Esophagus muscularis mucosa (tissue), 4 donors: ENCODE measurements at places on chromosomes 5 and 9.

GRCh38 chr5:59151162-59151889 is 568.5 kb downstream of the RAB3C start:
- DNase-seq = no peak

DNA sequence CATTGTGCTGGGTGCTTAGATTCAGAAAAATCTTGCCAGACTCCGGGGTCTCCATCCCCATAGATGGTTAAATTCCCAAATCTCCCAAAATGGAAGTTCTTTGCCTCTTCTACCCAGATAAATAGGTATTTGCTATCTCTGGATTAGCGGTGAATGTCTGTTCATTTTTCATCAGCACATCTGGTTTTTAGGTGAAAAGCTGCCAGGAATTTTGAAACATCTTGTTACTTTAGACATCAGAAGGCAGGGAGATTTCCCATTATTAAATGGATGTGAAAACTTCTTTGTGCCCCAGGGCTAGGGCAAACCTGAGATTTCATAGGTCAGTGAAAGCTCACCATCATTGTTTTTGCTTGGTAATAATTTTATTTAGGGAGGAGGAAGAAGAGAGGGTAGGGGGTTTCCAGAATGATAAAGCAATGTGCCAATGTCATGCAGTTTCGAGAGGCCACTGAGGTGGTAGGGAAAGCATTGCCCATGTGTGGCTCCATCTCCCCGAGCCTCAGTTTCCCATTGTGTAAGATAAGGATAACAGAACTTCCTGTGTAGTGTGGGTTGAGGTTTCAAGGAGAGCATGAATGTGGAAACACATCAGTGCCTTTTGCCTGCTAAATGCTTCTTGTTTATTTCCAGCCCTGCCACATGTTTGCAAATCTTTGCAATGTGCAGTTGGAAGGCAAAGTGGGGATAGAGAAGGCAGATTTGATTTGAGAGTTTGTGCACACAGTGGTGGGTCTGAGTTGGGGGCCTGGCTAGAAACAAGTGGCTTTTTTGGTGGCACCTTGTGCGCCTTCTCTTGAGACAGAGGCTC is 147.2 kb upstream of the KLF4 start:
- no peak for DNase-seq

DNA sequence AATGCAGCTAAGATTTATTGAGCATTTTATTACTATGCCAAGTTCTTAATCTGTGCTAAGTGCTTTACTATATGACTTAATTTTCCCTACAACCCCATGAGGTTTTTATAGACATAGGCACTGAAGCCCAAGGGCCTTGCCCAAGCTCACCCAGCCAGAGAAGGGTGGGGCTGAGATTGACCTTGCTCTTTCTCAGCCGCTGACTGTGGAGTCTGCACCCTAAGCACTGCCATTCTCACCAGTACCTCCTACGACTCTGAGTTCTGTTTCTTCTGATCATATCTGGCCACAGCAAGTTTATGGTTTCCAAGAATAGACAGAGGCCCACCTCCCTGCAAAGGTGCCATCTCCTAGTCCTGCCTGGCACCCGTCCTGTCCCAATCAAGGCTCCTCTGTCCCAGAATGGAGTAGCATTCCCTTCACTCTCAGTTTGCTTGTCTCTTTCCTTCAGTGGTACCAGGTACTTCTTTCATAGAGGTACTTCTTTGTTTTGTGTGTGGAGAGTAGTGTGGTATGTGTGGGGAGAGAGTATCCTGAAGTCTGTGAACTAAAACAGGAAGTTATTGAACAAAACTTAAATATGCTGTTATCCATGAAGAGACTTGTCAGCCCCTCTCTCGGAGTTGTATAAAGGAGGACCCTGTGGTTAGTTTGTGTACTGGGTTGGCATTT is 42.6 kb downstream of the CSF1R start:
- DNase-seq = no peak

DNA sequence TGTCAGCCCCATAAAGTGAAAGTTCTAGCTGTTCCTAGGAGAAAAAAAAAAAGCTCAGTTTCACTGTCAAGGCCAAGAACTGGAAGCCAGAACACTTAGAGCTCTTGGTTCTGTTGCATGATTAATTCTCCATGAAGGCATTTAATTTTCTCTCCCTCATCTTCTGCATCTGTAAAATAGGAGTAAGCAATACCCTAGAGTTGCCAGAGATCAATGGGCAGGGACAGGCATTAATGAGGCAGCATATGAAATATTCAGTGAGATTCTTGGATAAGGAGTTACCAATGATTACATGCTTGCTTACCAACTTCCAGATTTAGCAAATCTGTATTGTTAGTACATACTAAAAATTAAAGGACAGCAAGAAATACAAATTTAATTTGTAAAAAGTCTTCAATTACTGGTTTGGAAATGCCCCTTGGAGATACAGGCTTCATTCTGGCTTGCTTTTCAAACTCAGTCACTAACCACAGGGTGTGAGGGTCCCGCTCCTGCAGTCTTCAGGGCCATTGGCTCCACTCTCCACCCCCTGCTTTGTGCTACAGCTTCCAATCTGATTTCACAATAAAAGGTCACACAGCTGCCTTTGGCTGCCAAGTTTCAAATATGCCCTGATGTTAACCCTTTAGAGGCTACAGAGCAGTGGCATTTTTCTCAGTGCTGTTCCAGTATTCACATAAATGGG is 624.6 kb downstream of the BNC2 start:
- no peak for DNase-seq

GRCh38 chr5:68333649-68334552 is 118.3 kb downstream of the PIK3R1 start:
- no peak for DNase-seq

- DNase-seq = no peak
Observed at GRCh38 chr5:59416451-59416850, 477.1 kb downstream of the PDE4D start.

DNA sequence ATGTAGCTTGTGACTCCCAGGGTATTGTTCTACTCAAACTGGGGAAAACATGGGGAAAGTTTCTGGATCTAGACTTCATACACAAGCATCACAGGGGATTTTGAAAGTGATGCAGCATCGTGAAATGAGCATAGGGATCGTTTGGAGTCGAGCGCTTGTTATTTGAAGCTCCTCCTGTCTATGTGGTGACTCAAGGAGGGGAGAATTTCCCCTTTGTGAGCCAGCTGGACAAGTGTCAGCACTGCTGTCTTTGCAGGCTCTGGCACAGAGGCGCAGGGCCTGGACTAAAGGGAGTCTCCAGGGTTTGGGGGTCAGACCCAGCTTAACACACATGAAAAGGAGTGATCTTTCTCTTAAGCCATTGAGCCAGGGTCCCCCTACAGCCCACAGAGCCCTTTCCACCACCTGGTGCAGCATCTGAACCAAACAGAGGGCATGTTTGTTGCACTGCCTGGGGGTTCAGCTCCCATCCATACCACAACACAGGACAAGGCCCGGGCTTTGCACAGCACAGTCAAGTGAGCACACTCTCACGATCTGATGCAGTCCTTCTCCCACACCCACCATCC is 51.0 kb downstream of the IRF1 start:
- DNase-seq = peak; percentile 94

GRCh38 chr9:99103901-99104458 is 933 bp upstream of the TGFBR1 start:
- DNase-seq = no peak

DNA sequence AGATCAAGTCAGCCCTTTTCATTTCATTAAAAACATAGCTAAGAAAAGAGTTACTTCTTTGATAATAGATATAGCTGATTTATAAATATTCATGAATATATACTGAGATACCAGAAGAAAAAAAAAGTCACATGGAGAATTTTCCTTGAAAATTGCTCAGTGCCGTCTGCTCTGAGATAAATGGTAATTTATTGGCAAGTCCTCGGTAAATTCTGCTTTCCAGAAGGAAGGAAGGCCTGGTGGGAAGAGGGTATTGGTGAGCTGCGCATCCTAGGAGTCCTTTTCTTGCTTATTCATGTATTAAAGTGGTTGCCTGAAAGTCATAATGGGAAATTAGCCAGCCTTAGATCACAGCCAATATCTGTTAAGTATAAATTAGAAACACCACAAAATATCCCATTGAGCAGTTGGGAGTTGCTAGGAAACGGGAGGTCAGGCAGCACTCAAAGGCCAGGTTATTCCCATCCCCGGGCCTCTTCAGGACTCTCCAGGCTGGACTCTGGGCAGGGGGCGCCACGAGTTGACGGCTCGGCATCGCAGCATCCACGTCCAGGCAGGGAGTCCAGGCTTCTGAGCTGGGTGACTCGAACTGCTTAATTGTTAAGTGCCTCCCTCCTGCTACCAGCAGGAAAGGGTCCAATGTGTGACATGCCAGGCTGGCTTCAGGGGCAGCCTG is 116.7 kb upstream of the RETREG1 start:
- DNase-seq = no peak

DNA sequence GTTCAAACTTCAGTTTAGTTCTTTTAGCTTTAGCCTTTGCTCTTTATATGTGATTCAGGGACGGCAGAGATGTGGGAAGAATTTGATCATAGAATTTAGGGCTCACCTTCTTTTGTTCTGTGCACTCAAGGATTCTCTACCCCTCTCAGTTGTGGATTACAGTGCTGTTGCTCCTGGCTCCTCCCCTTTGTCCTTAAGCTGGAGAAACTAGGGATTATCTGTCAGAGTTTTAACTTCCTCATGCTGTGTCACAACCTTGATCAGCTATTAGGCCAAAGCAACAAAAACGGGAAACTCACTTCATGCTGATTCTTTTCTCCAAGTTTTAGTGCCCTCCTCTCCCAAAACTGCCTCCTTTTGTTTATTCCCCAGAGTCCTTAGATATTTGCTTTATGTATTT is 13.0 kb upstream of the PCDHAC2 start:
- no peak for DNase-seq

GRCh38 chr5:761059-761771 is 23.3 kb downstream of the ZDHHC11B start:
- no peak for DNase-seq

- DNase-seq = no peak
Observed at GRCh38 chr9:135887585-135888050, 19.7 kb downstream of the CAMSAP1 start.

DNA sequence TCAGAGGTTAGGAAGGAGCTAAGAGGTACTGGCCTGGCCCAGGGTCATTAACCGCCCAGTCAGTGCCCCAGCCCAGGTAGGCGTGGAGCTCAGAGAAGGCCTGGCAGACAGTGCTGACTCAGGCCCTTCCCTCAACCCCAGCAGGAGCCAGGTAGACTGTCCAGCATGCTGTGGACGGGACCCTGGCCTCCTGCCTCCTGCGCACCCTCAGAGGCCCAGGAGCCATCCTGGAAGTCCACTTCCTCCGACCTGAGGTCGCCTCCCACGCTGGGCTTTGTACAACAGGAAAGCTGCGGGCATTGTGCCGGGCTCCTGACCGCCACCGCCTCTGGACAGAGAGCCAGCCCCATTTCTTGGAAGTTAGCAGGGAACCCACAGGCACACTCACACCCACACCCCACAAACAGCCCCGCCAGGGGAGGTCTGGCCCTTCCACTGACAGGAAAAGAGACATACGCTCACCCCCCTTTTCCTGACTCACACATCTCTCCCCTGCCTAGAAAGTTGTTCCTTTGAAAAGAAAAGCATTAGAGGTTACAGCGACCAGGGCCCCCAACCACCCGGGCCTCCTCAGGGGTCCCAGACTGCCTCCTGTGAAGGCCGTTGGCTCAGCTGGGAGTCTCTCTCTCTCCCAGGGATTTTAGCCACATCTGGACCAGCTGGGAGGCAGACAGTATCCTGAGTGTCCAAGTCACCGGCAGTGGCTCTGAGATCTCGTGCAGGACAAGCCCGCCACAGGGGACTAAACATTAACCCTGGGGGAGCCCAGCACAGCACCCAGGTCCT is 7.7 kb downstream of the RALGDS start:
- no peak for DNase-seq

- no peak for DNase-seq
Observed at GRCh38 chr9:133141833-133142595, 21.0 kb upstream of the RALGDS start.
